ENCODE measurements at places on chromosomes 5 and 9. TPM values are rescaled to one million over a fixed set of nuclear protein-coding genes. Genes with fewer than 3 reads are reported as not detected.

Gene SLC28A3
- 4.9 TPM for total RNA-seq

DNA sequence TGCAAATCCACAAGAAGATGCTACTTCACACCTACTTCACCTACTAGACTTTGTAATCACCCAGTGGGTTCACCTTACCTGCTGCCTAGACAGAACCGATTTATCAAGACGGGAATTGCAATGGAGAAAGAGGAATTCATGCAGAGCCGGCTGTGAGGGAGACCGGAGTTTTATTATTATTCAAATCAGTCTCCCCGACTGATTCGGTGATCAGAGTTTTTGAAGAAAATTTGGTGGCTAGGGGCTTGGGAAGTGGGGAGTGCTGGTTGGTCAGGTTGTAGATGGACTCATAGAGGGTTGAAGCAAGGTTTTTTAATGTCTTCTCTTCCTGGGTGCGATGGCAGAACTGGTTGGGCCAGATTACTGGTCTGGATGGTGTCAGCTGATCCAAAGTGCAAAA lies 23.4 kb downstream of the SFXN1 start:
- DNase-seq: no peak

Gene SARDH
- total RNA-seq: 4.1 TPM

DNA sequence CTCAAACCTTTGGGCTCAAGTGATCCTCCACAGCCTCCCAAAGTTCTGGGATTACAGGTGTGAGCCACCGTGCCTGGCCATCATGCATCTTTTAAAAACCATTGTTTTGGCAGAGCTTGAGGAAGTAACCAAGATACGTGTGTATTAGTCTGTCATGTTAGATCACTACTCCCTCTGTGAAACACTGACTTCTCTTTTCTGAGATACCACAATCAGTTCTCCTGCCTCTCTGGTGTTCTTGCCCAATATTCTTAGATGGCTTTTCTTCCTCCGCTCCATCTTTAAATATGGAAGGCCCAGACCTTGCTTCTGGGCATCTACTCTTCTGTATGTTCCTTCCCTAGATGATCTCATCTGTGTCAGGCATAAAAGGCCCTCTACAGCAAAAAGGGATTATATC lies 14.2 kb upstream of the CCNB1 start:
- no peak for DNase-seq

Gene SHOC1
- total RNA-seq: 0.16 TPM

DNA sequence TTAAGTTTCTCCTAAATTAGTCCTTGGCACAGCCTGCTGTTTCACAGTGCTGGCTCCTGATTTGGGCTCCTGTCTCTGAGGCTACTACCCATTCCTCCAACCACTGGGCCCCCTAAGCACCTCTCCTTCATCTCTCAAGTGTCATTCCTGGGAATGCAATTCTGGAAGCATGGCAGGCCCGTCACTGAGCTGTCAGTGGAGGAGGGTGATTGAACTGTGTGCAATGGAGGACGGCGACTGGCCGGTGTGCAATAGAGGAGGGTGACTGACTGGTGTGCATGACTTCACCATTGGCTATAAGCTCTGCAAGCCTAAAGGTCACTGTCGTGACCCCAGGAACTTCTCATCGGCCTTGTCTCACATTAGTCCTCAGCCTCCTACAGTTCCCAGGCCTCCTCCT lies 12.4 kb upstream of the IL17B start:
- no peak for DNase-seq

GRCh38 chr5:145780982-145781381 lies 54.2 kb downstream of the PRELID2 start:
- DNase-seq: no peak

DNA sequence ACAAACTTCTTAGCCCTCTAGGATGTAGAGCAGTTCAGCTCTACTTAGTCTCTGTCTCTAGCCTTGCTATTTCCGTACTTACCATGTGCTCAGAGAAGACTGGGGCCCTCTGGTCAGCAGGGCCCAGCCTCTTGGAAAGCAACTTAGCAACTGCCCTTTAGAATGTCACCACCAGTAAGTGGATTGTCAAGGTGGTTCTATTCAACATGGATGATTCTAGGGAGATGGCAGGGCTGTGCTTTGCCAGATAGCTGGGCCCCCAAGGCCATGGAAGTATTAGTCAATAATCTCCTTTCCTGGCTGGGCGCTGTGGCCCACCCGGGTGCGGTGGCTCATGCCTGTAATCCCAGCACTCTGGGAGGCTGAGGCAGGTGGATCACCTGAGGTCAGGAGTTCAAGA lies 177.6 kb upstream of the MVB12B start:
- peak; percentile 17 for DNase-seq

Gene DNAJC21
- 45.3 TPM for total RNA-seq

- DNase-seq: peak; percentile 91
These were observed 261.4 kb upstream of the KLF4 start for GRCh38 chr9:107750741-107751566.

DNA sequence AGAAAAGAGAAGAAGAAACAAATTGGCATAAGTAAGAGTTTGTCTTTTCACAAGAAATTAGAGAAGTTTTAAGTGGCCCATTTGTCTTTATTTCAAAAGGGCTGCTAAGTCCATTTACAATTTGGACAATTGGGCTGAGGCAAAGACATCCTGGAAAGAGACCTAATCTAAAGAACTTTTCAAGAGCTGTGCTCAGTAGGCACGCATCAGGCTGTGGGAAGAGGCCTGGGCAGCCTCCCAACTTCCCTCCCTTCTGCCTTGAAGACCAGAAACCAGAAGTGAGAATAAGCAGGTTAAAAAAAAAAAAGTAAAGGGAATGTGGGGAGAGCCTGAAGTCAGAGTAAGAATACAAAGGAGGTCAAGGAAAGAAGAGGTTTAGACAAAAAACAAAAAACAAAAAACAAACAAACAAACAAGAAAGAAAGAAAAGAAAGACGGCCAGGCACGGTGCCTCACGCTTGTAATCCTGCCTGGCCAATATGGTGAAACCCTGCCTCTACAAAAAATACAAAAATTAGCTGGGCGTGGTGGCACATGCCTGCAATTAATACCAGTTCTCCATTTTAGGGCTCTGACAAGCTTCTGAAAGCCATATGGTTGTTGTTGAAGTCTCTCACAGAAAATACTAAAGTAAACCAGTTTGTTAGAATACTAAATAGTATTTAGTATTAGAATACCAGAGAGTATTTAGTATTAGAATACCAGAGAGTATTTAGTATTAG lies 48.0 kb upstream of the CEP78 start:
- no peak for DNase-seq

- DNase-seq: no peak
These were observed 16.0 kb upstream of the COL15A1 start for GRCh38 chr9:98927724-98928123.

DNA sequence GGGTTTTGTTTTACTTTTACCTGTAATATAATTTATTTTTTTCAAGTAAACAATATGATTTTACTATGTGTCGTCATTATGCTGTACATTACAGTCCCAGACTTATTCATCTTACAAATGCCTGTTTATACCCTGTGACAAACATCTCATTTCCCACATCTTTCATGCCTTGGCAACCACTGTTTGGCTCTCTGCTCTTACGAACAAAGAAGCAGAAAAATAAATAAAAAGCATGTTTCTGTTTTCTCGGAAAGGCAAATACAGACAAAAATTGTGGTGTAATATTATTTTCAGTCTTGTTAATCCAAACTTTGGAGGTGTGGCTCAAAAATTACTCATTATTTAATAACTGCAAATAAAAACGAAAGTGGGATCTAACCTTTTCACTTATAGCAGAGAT lies 393.0 kb downstream of the CDH12 start:
- no peak for DNase-seq

Gene PCDHGC5
- 2.8 TPM for total RNA-seq

Gene SPATA31C1
- not detected for total RNA-seq

DNA sequence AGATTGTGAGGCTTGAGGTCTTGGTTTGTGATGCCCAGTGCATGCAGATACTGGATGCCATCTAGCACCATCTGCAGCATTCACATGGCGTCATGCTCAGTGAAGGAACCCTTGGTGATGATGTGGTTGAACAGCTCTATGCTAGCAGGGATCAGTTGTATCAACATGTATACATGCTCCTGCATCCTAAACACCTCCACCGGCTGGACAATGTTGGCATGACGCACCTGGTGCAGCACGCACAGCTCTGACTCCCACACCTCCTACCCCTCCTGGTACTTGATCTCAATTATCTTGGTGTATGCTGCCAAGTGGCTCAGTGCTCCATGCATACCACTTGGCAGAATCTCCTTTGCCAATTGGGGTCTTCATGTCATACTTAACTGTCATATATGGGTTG lies 49.1 kb downstream of the MTREX start:
- no peak for DNase-seq

GRCh38 chr9:15182101-15182551 lies 124.9 kb downstream of the TTC39B start:
- DNase-seq: no peak

DNA sequence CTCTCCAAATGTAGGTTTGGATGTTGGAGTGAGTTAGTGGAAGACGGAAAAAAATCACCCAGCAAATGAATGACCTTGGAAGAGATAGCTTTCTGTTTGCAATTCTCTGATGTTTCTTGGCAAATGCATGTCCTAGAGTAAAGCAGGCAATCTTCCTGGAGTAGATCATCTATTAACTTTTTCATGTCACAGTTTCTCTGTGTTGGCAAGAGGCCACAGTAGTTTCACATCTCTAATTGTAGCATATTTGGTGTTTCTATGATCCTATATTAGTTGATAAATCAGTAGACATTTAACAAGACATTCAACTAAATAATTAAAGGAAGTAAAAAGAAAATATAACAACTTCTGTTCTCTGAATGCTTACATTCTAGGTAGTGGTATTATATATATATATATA lies 138.2 kb upstream of the MINAR2 start:
- no peak for DNase-seq

GRCh38 chr9:89820337-89820736 lies 215.5 kb downstream of the GADD45G start:
- DNase-seq: no peak

Gene GRM6
- not detected for total RNA-seq

Gene WDR38
- not detected for total RNA-seq

- DNase-seq: no peak
These were observed 16.2 kb downstream of the NDUFS4 start for GRCh38 chr5:53576674-53577073.

GRCh38 chr9:77978086-77978781 lies 53.4 kb downstream of the GNAQ start:
- no peak for DNase-seq

Gene G3BP1
- total RNA-seq: 209 TPM

DNA sequence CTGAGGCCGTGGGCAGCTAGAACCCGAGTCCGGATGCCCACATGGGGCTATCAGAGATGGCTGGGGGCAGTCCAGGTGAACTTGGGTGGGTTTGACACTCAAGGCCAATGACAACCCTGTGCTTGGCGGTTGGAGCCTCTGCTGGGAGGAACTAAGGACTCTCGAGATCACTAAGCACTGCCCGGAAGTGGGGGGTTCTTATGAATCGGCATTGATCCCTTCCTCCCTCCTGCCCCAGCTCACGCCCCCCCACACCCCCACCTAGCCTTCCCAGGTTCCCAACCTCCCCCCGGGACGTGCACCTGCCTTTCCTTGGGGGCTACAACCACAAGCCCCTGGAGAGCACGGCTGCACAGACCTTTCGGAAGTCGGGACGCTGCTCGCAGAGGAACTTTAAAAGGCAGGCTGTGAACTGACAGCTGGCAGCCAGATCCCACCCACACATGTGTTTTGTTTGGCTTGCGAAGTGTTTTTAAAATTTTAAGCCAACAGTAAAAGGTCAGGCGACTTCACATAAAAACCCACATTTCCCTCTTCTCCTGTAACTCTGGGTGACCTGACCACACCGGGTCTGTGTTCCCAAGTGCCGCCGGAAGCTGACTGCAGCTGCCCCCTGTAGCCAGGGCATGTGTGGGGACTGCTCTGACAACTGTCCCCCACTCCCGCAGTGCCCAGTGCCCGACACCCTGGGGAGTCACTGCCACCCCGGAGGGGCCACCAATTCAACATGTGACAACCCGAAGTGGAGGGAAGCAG lies 5.1 kb upstream of the RALGDS start:
- no peak for DNase-seq

GRCh38 chr5:33894566-33894965 lies 2.8 kb upstream of the ADAMTS12 start:
- no peak for DNase-seq

Gene PAM
- 124 TPM for total RNA-seq

GRCh38 chr9:68710111-68710471 lies 5.1 kb downstream of the PIP5K1B start:
- no peak for DNase-seq

Gene CAVIN4
- 0.52 TPM for total RNA-seq

Gene SPOCK1
- 15.6 TPM for total RNA-seq

Gene NUP214
- total RNA-seq: 83.3 TPM

- DNase-seq: no peak
These were observed 17.6 kb upstream of the UNC5A start for GRCh38 chr5:176792655-176793342.

GRCh38 chr9:134227451-134228411 lies 63.4 kb upstream of the RNU6ATAC start:
- no peak for DNase-seq

DNA sequence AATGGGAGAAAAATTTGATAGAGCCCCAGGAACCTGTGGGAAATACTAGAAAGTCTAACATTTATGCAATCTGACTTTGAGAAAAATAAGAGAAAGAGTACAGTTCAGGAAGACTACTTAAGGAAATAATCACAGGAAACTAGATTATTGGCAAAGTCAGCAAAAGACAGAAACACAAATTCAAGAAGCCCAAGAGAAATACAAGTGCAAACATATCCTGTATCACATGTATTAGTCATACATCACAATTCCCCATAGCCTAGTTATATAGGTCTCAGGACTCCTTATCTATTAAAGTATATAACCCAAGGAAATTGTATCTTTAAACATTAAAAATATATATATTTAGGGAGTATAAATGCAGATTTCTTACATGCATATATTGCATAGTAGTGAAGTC lies 100.8 kb downstream of the HOMER1 start:
- no peak for DNase-seq

Gene ANKRD34B
- total RNA-seq: not detected

- DNase-seq: no peak
These were observed 136.1 kb upstream of the DMAC1 start for GRCh38 chr9:7935681-7936080.

- peak; percentile 63 for DNase-seq
These were observed 488 bp downstream of the COL15A1 start for GRCh38 chr9:98944057-98944733.

Gene TARS1
- 149 TPM for total RNA-seq

DNA sequence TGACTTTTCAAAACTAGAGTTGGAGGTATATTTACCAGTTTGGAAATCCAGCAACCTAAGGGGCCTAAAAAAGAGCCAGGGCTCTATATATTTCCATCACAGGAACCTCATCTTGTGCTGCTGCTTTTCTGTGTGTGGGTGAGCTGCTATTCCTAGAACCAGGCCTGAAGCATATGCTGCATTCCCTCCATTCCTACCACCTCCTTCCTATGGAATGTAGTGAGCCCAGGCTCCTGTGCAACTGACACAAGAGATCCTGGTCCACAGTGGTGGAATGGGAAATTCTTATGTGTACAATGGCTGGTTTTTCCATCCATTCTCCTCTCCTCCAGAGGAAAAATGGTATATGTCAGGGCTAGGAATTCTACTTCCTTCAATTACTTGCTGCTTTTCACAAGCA lies 39.1 kb downstream of the SPEF2 start:
- DNase-seq: no peak

Gene RXFP3
- not detected for total RNA-seq

Gene C5orf63
- 15.5 TPM for total RNA-seq

Gene KCNN2
- 2.1 TPM for total RNA-seq

Gene CARD9
- 11.5 TPM for total RNA-seq
